ENCODE measurements at places on chromosomes 3 and 15. TPM values are rescaled to one million over a fixed set of nuclear protein-coding genes. Genes with fewer than 3 reads are reported as not detected.

- DNase-seq = no peak
These were observed 279.9 kb downstream of the PTPRG start for GRCh38 chr3:61841111-61841845.

GRCh38 chr3:30682434-30683155 is 76.2 kb downstream of the TGFBR2 start:
- peak; percentile 82 for DNase-seq

DNA sequence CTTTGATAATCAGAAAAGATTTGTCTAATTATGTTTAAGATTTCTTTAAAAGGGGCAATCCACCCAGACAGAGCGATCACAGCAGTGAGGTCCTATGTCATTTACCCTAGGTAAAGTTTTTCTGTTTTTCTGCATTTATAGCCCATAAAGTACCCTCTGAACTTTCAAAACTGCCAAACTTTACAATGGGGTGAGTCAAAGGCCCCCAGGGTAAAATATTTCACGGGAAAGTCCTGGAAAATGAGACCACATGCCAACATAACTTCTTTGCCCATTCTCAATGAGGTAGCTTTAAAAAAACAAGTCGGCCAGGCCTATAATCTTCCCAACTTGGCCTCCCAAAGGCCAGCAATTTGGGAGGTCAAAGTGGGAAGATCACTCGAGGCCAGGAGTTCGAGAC is 53.0 kb downstream of the SUCLG2 start:
- no peak for DNase-seq

DNA sequence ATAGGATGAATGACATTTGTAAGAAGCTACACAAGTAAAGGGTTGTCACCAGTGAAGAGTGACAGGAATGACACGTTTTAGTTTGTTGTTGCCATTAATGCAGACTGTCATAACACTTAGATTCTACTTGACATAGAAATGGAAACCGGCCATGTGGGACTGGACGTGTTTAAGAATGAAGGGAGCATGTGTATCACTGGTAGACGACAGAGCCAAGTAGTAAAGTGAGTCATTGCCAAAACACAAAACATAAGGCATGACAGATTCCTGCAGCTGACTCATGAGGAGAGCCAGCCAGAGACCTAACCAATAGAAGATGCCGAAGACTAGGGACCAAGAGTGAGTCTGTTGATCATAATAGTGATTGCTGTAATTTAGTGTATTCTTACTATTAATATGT is 106.2 kb upstream of the PLAAT1 start:
- no peak for DNase-seq

DNA sequence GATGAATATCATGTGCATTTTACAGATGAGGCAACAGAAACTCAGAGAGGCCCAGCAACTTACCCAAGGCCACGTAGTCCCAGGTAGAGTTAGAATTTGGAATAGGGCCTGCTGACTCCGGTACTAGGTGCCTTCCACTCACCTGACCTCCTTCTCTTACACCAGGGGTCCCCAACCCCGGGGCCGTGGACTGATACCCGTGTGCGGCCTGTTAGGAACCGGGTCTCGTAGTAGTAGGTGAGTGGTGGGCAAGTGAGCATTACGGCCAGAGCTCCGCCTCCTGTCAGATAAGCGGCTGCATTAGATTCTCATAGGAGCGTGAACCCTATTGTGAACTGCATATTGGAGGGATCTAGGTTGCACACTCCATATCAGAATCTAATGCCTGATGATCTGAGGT is 64.8 kb downstream of the SMAD3 start:
- DNase-seq = no peak

- no peak for DNase-seq
These were observed 17.0 kb downstream of the ZNF280D start for GRCh38 chr15:56716334-56716733.

GRCh38 chr3:99863588-99863987 is 45.9 kb downstream of the CMSS1 start:
- DNase-seq = no peak

AKAP13 gene
- total RNA-seq = 83.2 TPM

DNAH12 gene
- total RNA-seq = not detected

KLHL18 gene
- 21.6 TPM for total RNA-seq

- no peak for DNase-seq
These were observed 129.6 kb downstream of the GADL1 start for GRCh38 chr3:30764891-30765290.

CCR4 gene
- total RNA-seq = 28.8 TPM

DNA sequence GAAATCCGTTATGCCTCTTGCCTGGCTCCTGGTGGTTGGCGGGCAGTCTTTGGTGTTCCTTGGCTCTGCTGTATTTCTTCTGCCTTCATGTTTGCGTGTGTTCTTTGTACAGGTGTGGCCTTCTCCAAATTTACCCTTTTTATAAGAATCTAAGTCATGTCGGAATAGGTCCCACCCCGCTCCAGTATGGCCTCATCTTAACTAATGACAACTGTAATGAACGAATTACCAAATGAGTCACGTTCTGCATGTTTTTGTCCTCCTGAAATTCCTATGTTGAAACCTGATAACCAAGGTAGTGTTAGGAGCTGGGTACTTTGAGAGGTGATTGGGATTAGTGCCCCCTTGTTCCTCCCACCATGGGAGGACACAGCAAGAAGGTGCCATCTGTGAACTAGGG is 71.1 kb downstream of the ITPR1 start:
- DNase-seq = no peak

GRCh38 chr3:49916686-49917085 is 12.9 kb downstream of the MON1A start:
- no peak for DNase-seq

DNA sequence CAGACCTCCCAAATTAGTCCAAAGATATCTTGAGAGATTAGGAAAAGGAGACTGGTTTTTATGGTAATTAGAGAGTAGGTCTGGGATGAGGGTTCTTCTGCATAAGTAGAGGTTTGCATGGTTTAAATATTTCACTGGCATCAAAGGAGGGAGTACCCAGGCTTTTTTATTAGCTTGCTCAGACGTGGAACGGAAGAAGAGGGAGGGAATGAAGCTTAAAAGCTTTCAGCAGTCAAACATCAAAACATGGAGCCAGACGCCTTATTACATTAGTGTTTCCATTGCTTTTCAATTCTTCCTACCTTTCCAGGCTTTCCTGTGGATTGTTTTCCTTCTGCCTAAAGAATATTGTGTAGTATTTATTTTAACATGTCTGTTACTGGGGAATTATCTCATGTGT is 342.1 kb upstream of the SOX2 start:
- DNase-seq = no peak

DNA sequence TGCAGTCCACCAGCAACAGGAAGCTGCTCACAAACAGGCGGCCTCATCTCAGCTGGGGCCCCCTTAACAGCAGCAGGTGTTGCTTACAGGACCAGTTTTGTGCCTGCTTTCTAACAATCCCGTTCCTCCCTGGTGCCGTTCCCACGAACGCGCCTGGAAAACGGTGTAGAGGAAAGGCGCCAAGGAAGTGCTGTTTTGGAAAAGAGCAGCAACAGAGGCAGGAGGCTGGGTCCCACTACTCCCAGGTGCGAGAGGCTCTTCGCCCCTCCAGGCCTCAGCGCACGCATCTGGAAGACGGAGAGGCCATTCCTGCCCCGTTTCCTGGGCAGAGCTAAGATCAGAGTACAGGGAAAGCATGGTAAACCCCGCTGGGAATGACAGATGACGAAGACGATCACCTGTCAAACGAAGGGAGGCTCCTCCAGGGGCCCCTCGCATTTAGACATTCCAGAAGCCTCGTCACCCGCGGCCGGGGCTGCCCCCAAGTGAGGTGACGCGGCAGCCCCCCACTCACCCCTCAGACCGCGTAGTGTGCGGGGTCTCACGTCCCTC is 603 bp downstream of the SCAPER start:
- peak; percentile 64 for DNase-seq

SCG5 gene
- 0.94 TPM for total RNA-seq

- DNase-seq = no peak
These were observed 77.6 kb upstream of the DLG1 start for GRCh38 chr3:197376020-197376419.

TNNC1 gene
- 7.6 TPM for total RNA-seq

DNA sequence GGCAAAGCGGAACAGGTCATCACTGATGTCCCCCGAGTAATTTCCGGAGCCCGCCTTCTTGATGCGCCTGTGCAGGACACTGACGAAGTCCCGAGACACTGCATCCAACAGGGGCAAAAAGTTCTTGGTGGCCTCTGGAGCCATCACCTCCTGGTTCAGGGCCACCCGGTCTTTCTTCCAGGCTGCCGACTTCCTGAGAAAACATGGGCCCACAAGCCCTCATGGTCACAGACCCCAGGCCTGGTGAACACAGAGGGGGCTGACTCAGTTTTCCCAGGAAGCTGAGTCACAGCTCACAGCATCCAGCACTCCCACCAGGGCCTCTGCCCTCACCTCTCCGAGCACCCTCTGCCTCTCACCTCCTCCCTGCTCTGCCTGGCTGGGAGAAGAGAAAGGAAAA is 22.4 kb downstream of the CYP11A1 start:
- no peak for DNase-seq

MGLL gene
- 0.14 TPM for total RNA-seq

DNA sequence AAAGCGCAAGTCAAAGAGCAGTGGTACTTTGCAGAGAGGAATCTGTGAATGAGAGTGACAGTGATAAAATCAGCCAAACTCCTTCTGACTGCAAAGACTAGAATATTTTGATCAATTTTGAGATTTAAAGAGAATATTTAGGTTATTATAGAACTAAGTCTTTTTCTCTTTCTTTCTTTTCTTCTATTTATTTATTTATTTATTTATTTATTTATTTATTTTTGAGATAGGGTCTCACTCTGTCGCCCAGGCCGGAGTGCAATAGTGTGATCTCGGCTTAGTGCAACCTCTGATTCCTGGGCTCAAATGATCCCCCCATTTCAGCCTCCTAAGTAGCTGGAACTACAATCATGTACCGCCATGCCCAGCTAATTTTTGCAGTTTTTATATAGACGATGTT is 603.7 kb upstream of the NAALADL2 start:
- DNase-seq = no peak

ZBTB20 gene
- 4.5 TPM for total RNA-seq

DNA sequence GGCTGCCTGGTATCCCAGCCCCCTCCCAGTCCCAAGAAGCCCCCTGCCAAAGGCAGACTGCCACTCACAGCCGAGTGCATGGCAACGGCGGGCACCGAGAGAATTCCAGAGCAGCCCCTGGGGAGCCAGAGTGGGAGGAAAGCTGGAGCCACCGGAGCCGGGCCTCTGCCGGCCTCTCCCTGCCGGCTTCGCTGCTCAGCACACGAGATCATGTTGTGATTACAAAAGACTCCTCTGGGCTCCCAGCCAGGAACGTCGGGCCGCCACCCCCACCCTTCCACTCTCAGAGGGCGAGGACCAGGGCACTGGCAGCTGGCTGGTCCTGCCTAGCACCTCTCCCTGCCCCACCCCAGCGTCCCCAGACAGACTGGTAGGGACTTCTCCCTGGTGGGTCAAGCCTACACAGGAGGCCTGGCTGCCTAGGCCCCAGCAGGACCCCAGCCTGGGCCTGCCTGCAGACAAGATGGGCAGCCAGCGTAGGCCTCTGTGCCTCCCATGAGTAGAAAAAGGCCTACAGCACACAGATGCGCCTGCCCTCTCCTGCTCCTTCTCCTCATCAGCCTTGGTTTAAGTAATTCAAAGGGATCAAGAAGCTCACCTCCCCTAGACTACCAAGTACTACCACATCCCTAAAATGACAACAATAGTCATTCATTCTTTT is at the start of gene CCDC9B:
Gene CCDC9B, minus strand, starts transcription at position 200 of the 661 bp plus-strand sequence. Its CDS starts 120 bp downstream, at position 80.
- DNase-seq = no peak

DNA sequence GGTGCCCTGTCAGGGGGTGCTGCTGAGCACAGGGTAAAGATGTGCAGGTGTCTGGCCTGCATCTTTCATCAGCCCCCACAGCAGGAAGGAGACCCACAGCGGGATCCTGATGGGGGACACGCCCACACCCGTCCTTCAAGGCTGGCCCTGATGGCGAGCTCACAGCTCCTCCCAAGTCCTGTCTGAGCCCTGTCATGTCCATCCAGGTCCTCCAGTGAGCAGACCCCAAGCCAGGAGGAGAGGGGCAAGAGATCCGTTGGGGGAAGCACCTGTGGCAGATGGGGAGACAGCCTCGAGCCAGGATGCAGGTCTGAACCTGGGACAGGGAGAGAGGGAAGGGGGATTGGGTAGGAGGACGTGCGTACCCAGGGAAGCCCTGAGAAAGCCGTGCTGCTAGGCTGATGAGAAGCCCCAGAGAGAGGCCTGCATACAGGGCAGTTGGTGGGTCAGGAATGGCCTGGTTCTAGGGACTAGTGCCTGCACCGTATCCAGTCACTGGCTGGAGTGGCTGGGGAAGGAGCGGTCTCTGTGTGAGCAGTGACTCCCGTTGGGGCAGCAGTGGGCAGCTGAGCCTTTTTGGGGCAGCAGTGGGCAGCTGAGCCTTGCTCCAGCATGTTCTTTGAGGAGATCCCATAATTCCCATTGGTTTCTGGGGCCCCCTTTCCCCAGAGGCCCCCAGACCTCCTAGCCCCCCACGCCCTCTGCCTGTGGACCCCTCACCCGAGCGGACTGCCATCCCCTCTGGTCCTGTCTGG is 133.3 kb upstream of the MEF2A start:
- DNase-seq = no peak

CLEC3B gene
- not detected for total RNA-seq

CELF6 gene
- not detected for total RNA-seq

DNA sequence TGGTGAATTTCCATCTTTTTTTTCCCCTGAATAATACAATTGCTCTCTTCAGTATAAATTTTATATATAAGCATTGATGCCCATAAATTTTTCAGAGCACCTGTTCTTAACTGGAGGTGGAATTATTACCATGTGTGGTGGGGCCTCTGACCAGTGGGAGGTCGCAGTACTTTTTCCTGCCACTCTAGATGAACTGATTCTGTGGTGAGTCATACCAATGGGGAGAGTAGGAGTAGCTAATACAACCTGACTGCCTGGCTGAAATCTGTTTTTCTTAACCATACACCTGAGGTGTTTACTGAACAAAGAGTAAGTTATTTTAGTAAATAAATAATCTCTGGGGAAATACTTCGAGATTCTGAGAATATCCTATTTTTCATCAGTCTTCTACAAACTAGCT is 67.2 kb downstream of the UNC13C start:
- DNase-seq = no peak

DNA sequence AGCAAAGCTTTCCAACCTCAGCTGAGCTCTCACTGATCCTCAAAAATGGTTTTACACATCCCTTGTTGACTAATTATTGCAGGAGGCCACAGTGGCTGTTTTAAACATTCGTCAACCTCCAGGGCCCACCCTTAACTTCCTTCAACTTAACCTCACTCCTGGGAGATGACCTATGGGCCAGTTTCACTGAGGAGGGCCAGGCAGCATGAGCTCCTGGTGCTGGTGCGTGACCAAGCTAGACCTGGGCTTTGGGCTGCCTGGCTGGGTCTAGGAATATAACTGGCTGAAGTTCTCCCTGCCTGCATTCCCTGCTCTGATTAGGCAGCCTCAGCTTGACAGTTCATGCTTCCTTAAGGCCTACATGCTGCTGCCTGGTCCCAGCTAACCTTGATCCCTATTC is 273.7 kb upstream of the ATP11B start:
- no peak for DNase-seq

DNA sequence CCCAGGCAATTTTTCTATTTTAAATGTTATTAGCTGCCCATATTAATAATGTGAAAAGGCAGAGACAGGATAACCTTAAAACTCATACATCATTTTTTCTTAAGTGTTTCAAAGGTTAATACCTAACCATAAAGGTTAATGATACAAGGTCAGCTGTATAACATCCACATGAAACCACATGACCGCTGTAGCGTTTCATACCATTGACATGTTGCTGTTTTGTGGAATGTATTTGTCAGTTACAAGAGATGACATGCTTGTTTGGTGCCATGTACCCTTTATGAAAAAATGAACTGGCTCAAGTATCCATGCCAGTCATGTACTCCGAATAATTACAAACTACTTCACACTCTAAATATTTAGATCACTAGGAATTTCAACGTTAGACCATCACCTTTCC is 207.4 kb downstream of the FMN1 start:
- DNase-seq = no peak
